Transverse colon (tissue), 4 donors: ENCODE measurements at places on chromosomes 6 and 20.

DNA sequence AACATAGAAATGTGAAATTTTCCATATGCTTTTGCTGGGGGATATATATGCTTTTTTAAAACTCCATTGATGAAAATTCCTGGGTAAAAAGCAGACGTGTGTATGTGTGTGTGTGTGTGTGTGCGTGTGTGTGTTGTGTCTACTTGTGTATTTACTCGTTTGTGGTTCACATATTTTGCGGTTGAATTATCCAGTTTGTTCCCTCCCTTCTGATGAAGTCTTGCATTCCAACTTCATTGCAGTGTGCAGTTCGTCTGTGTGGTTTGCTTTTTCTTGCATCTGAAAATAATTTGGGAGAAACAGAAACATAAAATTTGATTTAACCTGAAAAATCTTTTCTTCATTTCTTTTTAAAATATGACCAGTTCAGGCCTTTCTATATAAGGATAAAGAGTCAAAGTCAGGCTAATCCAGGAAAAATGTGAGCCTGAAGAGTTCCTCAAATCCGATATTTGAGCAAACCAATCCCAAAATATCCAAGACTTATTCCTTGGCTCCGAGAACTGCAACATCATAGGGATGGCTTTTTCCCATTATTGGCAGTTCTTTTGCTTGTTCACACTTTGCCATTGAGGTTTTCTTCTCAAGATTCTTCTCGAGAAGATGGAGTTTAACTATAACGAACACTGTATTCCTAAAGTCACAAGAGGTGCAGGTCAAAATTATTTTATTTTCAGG is 202.2 kb upstream of the CCN2 start:
- no peak for DNase-seq

GRCh38 chr6:87151781-87152525 is 3.4 kb upstream of the ZNF292 start:
- peak; percentile 70 for DNase-seq

GRCh38 chr6:124962639-124963415 is 590 bp downstream of the RNF217 start:
- peak; percentile 49 for DNase-seq

- no peak for DNase-seq
Observed at GRCh38 chr6:39086294-39086693, 28.7 kb downstream of the SAYSD1 start.

DNA sequence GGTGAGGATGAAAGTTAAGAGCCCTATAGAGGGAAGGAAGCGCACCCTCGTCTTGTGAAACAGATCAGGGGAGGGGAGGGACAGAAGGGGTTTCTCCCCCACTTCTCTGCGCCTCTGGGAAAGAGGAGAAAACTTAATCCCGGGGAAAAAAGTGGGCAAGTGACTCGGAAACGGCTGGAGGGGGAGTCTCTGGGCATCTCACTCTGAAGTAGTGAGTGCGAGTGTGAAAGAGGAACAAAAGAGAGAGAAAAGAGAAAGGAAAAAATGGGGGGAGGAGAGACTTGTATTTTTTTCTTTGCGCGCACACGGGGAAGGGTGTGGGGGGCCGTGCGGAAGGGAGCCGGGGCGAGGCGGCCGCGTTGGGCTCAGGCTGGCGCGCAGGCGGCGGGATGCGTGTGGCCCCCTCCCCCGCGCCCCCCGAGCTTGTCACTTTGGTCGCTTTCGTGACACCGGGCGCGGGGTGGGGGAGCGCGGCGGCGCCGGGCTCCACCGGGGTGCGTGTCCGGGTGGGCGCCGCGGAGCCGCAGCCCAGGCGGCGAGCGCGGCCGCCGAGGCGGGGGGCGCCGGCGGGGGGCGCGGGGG is 454 bp downstream of the L3MBTL3 start:
- peak; percentile 15 for DNase-seq

DNA sequence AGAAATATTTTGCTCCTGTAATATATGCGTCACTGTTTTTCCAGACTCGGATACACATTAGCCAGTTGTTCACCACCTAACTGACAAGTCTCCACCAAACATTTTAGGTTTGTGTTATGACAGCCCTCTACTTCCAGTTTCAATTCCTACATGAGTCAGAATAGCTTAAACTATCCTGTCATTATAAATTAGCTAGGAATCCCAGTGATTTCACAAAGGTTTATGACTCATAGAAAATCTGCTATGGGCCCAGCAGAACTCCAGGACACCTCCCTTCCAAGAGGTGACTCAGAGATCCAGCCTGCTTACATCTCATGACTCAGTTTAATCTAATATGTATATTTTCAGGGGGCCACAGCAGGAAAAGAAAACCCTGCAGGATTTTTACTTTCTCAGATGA is 17.4 kb upstream of the PLCB4 start:
- DNase-seq: no peak

- DNase-seq: peak; percentile 96
Observed at GRCh38 chr6:129709769-129710449, at the start of gene ARHGAP18. Gene ARHGAP18 (minus strand): TSS chr6:129710177. CDS start chr6:129710136, 41 bp downstream.

DNA sequence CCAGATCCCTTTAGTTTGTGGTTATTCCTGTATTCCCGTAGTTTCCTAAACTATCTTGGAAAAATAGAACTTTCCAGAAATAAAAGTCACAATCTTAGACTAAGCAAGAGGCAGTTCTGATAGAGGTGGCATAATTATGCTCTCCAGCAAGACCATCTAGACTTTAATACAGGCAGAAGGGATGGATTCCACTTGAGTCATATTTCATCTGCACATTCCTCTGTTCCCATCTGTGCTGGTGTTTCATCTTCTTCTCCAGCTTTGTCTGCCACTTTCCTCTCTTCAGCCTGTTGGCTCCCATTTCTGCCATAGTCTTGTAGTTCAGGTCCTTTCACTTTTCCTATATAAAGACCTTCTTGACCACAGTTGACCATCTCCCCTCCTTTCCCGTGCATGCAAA is 102.9 kb downstream of the SOBP start:
- DNase-seq: no peak
